ENCODE measurements at places on chromosomes 12 and 14.

DNA sequence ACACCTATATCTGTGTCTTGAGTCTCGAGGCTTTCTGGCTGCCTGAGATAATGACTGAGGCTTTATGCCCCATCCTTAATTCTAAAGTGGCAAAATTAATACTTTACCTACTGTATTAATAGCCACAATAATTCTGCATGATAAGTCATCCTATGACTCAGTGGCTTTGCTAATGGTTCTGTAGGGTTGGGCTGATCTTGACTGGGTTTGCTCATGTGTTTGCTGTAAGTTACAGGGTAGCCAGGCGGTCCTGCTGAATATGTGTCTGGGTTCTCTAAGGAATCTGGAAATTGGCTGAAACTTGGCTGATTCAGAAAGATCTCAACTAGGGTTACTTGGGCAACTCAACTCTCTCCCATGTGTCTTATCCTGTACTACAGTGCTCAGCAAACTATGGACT is 21.7 kb downstream of the MGST1 start:
- DNase-seq, result no peak

- no peak for DNase-seq
Observed at GRCh38 chr12:62963486-62964041, 28.6 kb upstream of the PPM1H start.

GRCh38 chr14:64467101-64467500 is 1.8 kb downstream of the AKAP5 start:
- no peak for DNase-seq

GRCh38 chr12:129413295-129413694 is 490.5 kb downstream of the TMEM132D start:
- DNase-seq, result no peak

- DNase-seq, result no peak
Observed at GRCh38 chr12:51687177-51687576, 96.1 kb downstream of the SCN8A start.

GRCh38 chr14:23171222-23171975 is 12.1 kb downstream of the SLC7A8 start:
- no peak for DNase-seq

DNA sequence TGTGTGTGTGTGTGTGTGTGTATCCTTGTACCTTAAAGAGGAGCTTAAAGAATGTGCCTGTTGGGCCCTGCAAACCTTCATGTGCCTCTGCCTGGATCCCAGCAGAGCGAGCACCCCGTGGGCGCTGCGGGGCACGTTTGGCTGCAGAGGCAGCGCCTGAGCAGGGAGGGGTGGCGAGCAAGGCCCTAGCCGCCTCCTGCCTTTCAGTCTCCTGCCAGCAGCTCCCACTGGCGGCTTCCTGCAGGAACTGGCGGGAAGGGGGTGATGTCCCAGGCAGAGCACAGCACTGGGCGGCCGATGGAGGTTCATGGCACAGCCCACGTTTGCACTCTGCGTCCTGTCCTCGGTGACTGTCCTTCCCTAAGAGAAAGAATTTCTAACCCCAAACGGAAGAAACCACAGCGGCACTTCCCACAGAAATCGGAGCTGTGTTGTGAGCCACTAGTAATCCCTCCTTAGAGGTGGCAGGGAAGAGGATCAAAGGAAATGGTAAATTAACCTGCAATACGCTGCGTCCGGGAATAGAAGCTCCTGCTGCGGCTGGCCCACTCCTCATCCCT is 19.8 kb downstream of the ZBTB42 start:
- no peak for DNase-seq

GRCh38 chr14:37037636-37038387 is 134.6 kb downstream of the SLC25A21 start:
- no peak for DNase-seq

DNA sequence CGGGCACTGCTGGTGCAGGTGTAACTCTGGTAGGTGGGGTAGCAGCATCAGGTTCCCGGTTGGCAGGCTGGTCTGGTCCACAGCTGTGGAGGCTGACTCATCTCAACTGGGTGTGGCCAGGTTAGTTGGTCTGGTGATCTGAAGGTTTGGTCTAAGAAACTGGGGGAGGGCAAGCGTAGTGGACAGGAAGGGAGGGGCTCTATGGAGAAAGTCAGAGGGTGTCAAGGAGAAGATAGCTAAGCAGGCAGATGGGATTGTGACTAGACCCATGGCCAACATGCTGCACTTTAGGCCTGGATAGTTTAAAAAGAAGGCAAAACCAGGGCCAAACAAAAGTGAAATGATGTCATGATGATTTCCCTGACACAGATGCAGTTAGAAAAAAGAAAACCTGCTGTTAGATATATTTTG is 7.9 kb downstream of the TRIM9 start:
- no peak for DNase-seq

GRCh38 chr12:25263594-25263993 is 12.9 kb upstream of the KRAS start:
- no peak for DNase-seq

DNA sequence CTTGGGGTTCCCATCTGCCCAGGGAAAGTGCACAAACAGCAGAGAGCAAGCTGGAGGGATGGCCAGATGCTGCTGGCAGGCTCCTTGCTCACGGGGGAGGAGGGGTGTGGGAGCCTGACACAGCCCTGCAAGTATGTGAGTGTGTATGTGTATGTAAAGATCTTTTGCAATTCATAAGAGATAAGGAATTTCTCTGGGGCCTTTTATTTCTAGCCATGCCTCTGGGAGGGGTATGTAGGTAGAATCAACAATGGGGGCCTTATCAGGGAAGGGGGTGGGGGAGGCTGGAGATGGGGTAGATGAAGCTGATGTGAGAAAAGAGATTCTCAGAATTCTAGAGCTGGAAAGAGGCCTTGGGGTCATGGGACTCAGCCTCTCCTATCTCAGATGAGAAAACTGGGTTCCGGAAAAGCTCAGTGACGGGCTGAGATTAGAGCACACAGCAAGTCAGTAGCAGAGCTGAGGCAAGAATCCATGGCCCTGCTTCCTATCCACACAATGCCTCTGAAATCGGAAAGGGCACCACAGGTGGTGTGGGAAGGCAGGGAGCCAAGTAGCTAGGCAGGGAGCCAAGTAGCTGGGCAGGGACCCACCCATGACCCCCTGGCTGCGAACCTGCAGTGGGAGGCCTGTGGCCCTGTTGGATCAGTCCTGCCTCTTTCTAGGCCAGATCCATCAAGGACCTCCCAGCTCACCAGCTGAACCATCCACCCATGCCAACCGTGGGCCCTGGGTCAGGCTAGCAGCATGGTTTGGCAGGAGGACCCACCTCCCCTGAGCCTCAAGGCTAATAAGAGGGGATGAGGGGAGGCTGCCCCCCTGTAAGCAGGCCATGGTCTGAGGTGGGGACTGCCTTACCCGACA is 54.7 kb downstream of the PLEKHG3 start:
- DNase-seq, result no peak

GRCh38 chr12:50822082-50822481 is 20.6 kb upstream of the TMPRSS12 start:
- DNase-seq, result no peak

- no peak for DNase-seq
Observed at GRCh38 chr12:2295941-2296461, 243.2 kb downstream of the CACNA1C start.

GRCh38 chr12:108317308-108318234 is 21.5 kb downstream of the CMKLR1 start:
- no peak for DNase-seq

GRCh38 chr12:120710031-120710804 is at the start of gene UNC119B:
Gene UNC119B (plus strand): TSS chr12:120710458. CDS start chr12:120710475, 17 bp downstream.
- peak; percentile 89 for DNase-seq

GRCh38 chr12:40947797-40948196 is 240.3 kb upstream of the PDZRN4 start:
- no peak for DNase-seq
